ENCODE measurements at places on chromosomes 4 and X. TPM values are rescaled to one million over a fixed set of nuclear protein-coding genes. Genes with fewer than 3 reads are reported as not detected.

Gene TNIP3
- not detected for total RNA-seq

Gene PDCL2
- not detected for total RNA-seq

Gene TRO
- total RNA-seq = 2.1 TPM

Gene SPANXC
- not detected for total RNA-seq

Gene TLL1
- 0.74 TPM for total RNA-seq

Gene IQSEC2
- total RNA-seq = 12.0 TPM

Gene CDS1
- total RNA-seq = 0.55 TPM

Gene PCDH10
- 0.05 TPM for total RNA-seq
